CD8-positive, alpha-beta memory T cell (primary cell): ENCODE measurements at places on chromosomes 2 and 18. TPM values are rescaled to one million over a fixed set of nuclear protein-coding genes. Genes with fewer than 3 reads are reported as not detected.

TEX44 gene
- not detected for total RNA-seq

- no peak overlapping the region for H3K4me3 ChIP-seq
- no peaks in the 10 kb centered on the region for H3K4me1 ChIP-seq
- no peaks in the 10 kb centered on the region for H3K36me3 ChIP-seq
- no peak for DNase-seq
- no peaks in the 10 kb centered on the region for H3K27me3 ChIP-seq
- H3K27ac ChIP-seq, result no peak overlapping the region
Observed at GRCh38 chr2:227179988-227180685, 15.7 kb downstream of the COL4A3 start.

DNA sequence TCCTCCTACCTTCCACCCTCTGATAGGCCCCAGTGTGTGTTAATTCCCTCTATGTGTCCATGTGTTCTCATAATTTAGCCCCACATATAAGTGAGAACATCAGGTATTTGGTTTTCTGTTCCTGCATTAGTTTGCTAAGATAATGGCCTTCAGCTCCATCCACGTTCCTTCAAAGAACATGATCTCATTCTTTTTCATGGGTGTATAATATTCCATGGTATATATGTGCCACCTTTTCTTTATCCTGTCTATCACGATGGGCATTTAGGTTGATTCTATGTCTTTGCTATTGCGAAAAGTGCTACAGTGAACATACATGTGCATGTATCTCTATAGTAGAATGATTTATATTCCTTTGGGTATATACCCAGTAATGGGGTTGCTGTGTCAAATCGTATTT is 46.8 kb upstream of the PDE1A start:
- H3K4me3 ChIP-seq, result no peak overlapping the region
- H3K4me1 ChIP-seq, result no peaks in the 10 kb centered on the region
- no peak overlapping the region for H3K27ac ChIP-seq
- H3K36me3 ChIP-seq, result no peaks in the 10 kb centered on the region

DNA sequence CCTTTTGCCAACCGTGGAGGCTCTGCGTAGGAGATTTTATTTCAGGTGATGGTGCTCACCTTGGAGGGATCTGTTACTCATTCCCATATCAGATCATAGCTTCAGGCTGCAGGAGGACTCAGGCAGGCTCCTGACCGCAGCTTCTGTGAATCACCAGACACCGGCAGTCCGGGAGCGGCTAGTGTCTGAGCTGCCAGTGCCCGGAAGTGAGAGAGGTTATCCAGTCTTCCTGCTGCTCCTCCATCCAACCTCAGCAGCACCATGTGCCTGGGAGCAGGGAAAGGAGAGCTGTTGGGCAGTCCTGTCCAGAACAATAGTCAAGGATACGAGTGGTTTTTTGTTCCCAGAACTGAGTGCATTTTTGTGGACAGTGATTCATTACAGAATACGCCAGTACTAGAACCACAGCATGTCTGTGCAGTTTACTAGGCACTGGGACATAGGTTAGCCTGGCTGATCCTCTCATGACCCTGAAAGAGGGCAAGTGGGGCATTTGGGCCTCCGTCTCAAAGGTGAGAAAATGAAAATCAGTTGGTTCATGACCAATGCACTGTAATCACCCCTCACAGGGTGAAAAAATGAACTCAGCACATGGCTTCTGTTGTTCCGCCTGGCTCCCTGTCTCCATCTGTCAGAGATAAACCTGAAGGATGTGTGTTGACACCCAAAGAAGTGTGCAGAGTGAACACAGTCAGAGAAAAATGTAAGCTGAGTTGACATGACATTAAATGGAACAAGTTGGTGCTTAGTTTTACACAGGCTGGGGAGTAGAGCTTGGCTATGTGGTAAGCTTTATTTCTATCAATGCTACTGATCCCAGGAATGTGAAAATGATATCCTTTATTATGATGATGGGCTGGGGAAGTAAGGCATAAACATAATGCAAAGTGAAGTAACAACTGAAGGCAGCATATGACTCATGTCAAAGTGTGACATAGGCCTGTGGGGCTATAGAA is 12.2 kb downstream of the FHOD3 start:
- H3K27me3 ChIP-seq, result no peaks in the 10 kb centered on the region
- no peaks in the 10 kb centered on the region for H3K4me1 ChIP-seq
- H3K4me3 ChIP-seq, result no peak overlapping the region
- DNase-seq, result no peak

GRCh38 chr2:142218471-142218870 is 87.7 kb upstream of the LRP1B start:
- no peaks in the 10 kb centered on the region for H3K4me1 ChIP-seq
- no peak overlapping the region for H3K27ac ChIP-seq
- H3K36me3 ChIP-seq, result no peaks in the 10 kb centered on the region
- DNase-seq, result no peak
- no peaks in the 10 kb centered on the region for H3K27me3 ChIP-seq
